Upper lobe of left lung (tissue), 6 donors: ENCODE measurements at places on chromosomes 16 and 17.

DNA sequence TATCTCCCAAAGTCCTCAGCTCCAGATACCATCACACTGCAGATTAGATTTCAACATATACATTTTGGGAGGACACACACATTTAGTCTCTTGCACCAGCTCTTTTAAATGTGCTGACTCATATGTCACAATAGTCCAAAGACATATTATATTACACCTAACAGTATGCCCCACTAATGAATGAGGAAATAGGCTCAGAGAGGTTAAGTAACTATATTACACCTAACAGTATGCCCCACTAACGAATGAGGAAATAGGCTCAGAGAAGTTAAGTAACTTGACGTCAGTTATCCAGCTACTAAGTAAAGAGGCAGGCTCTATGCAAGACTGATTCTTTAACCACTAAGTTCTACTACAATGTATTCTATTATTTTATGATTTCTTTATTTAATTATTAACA lies 9.7 kb downstream of the IRX6 start:
- no peaks in the 10 kb centered on the region for H3K27me3 ChIP-seq
- no peak for DNase-seq
- peaks cover 3% of the 10 kb centered on the region for H3K4me1 ChIP-seq
- no peak overlapping the region for H3K4me3 ChIP-seq
- H3K27ac ChIP-seq: no peak overlapping the region

DNA sequence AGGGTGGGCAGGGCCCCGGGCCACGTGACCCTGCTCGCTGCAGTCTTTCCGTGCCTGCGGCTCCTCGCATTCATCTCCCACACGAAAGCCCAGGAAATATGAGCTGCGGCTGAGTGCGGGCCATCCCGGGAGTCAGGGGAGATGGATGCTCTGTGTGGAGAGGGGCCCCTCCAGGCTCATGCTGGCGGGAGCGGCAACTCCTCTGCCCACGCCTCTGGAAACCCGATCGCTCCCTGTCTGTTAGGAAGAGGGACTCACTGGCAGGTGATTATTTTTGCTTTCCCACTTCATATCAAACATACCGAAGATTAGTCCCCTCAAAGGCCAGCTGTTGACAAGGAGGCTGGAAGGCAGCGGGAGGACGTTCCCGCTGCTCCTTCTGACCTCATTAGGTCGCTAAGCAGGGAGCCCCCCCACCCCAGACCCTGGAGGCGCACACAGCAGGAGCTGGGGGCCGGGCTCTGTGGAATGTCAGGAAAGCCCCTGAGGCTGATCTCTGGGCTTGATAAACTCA lies 228.5 kb downstream of the FOXL1 start:
- no peaks in the 10 kb centered on the region for H3K36me3 ChIP-seq
- DNase-seq: no peak
- no peak overlapping the region for H3K27ac ChIP-seq
- no peaks in the 10 kb centered on the region for H3K27me3 ChIP-seq

GRCh38 chr16:57273359-57273758 lies 11.1 kb downstream of the PLLP start:
- H3K4me1 ChIP-seq: peaks cover 63% of the 10 kb centered on the region
- H3K36me3 ChIP-seq: no peaks in the 10 kb centered on the region
- no peaks in the 10 kb centered on the region for H3K27me3 ChIP-seq
- no peak overlapping the region for H3K27ac ChIP-seq
- H3K4me3 ChIP-seq: no peak overlapping the region

DNA sequence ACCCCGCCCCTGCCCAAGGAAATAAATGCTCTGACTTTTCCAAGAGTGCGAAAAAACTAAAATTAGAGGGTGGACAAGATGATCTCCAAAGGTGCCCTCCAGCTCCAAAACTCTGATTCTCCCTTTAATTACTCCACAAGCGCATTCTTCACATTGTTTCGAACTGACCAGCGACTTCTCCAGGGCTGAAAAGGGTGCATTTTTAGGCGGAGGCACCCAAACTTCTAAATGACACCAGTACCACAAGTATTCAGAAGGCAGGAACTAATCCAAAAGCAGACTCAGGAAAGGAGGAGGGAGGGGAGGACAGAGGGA lies 750 bp downstream of the ZFHX3 start:
- DNase-seq: no peak
- H3K4me1 ChIP-seq: peaks cover 64% of the 10 kb centered on the region
- no peaks in the 10 kb centered on the region for H3K27me3 ChIP-seq
- no peaks in the 10 kb centered on the region for H3K36me3 ChIP-seq
- H3K27ac ChIP-seq: peak overlapping the region; percentile 93

DNA sequence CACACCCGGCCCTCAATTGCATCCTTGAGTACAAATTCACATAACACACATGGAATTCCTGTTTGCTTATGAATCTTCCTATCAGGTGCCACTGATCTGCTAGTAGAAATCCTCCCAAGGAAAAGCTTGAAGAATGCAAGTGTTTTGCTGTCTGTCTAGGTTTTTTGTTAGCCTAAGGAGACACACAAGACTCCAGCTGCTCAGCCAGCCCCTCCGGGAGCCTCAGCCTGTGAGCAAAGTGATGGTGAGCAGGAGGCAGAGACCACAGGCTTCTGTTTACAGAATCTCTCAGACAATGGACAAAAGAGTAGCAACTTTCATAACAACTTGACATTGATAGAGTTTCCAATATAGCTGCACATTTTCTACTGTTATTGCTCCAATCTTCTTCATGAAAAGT lies 18.4 kb upstream of the PRKCA start:
- H3K27me3 ChIP-seq: no peaks in the 10 kb centered on the region
- H3K27ac ChIP-seq: no peak overlapping the region
- DNase-seq: no peak
- H3K4me1 ChIP-seq: no peaks in the 10 kb centered on the region
